ENCODE measurements at places on chromosomes 11 and 22.

DNA sequence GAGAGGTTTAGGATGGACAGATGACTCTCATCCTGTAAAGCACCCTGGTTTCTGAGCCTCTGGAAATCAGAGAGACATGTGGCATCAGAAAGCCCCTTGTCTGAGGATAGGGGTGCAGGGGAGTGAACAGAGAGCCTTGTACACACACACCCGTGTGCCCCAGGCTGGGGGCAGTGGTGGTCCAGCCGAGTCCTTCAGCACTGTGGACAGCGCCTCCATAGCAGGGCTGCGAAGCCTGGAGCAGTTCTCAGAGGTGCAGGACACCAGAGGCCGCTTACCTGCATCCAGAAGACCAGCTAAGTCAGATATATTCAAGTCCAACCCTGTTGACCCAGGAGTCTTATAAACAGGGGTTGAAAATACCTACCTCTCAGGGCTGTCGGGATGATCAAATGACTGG lies 11.5 kb upstream of the IGSF9B start:
- DNase-seq = no peak

DNA sequence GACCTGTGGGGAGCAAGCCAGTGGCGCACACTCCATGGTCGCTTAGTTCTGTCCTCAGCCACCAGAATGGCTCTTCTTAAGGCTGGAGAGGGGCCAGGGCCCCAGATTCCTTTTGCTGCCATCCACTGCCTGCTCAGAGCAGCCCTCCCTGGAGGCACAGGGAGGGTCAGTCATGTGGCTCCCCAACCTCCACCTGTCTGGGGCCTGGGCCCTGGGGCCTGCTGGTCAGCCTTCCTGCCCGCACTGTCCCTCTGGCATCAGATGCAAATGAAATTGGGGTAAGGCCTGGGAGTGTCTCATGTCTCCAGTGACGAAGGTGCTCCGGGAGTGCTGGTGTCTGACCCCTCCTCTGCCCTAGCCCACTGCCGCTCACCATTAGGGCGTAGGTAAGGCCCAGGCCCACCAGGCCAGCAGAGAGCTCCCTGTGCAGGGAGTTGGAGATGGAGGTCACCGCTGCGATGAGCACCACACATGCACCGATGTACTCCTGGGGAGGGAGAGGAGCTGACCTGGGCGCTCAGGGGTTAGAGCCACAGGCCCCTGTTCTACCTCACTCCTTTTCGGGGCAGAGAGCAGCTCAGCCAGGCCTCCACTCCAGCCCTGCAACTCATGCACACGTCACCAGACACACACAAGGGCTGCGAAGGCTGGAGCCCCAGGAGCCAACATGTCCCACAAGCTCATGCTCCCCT lies 9.0 kb upstream of the KCNJ11 start:
- DNase-seq = no peak

- no peak for DNase-seq
Measured at GRCh38 chr22:45230026-45230721, 10.5 kb downstream of the KIAA0930 start.

DNA sequence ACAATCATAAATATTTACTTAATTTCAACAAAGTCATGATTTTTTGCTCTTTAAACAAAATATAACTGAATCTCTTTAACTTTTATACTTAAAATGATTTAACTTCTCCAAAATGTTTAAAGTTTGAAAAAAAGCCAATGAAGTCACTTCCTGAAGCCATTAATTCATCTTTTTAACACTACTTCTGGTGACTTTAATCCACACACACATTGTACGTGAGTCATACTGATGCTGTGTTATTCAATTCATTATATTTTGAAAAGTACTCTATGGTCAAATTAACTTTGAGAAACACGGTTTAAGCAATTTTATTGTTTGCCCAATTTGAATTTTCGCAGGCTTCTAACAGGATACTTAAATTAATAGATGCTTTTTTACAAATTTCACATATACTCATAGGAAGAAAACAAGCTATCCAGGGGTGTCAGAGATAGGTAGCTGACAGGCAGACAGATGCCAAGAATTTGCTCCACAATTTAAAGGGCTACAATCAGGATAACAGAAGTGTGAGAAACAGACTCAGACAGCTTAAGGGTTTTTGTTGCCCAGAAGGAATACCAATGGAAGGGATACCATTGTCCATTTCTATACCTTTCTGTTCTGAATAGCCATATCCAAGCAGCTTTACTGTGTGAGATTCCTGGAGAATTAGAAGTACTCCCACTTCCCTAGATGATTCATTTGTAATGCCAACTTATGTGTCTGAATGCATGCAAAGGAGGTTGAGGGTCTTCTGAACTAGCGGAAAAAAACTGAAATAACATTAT lies 118.4 kb downstream of the RBFOX2 start:
- DNase-seq = no peak

GRCh38 chr22:46110215-46110614 lies 40.1 kb upstream of the PPARA start:
- DNase-seq = no peak

GRCh38 chr22:37922191-37922590 lies 16.1 kb downstream of the MICALL1 start:
- DNase-seq = no peak

DNA sequence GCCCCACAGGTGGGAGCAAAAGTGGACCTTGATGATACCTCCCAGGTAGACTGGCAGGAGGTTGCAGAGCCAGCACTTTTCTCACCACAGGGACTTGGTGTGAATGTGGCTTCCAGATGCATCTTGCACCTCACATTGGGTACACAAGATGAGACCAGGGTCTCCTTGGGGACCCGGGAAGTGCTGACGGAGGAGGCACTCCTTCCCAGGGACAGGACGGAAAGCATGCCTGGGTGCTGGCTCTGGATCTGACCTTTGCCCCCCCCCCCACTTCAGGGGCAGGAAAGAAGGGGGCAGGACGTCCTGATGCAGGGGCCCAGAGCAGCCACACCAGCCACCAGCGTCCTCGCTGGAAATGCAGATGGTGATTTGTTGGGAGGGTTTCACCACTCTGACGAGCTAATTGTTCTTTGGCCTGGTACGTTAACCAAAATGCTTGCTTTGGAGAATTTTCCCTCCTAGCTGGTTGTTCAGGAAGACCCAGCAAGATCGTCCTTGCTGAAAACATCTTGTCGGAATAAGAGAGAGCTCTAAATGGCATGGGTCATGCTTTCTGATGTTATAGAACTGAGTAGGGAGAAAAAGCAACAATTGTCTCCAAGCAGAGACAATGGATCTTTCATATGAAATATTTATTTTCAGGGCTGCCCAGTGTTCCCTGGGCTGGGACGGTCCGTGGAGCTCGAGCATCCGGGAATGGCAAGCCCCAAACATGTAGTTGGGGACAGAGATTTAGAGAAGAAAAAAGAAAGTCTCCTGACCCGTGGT lies 74.4 kb upstream of the PPARA start:
- no peak for DNase-seq

- no peak for DNase-seq
Measured at GRCh38 chr11:132904607-132905006, 627.7 kb downstream of the OPCML start.

- no peak for DNase-seq
Measured at GRCh38 chr11:43872995-43873394, 7.6 kb upstream of the ALKBH3 start.

GRCh38 chr11:62433904-62434276 lies 15.1 kb downstream of the SCGB1A1 start:
- DNase-seq = no peak

- DNase-seq = no peak
Measured at GRCh38 chr22:48673806-48674500, 1153.7 kb downstream of the BRD1 start.

- no peak for DNase-seq
Measured at GRCh38 chr11:14529321-14529720, 9.1 kb upstream of the PSMA1 start.

DNA sequence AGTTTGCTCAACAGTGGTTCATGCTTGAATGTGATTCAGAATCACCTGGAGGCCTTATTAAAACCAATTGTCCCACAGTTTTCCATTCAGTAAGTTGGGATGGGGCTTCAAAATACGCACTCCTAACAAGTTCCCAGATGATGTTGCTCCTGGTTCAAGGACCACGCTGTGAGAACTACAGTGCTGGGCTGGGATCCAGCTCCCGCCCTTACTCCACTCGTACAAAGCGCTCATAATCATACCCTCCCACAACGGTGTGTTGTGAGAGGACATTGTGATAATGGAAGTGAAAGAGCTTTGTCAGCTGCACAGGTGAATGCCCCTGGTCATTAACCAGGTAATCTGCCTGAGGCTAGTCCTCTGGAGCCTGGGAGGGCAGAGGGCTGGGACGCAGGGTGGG lies 1.3 kb upstream of the CD82 start:
- DNase-seq = peak; percentile 91

DNA sequence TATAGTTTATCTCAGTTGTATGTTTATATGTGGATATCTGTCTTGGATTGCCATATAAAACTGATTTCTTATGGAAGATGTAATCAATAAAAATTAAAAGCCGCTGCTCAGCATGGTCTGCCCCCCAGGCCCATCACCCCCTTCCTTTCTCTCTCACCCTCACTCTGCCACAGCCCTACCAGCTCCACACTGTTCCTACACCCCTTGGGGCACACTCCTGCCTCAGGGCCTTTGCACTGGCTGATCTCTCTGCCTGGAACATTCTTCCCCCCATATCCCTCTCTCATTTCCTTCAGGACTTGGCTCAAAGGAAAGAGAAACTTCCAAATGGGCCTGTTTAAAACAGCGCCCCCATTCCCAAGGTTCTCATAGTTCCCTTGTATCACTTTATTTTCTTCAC lies 63.1 kb downstream of the LRRC32 start:
- DNase-seq = no peak

- DNase-seq = no peak
Measured at GRCh38 chr22:44032126-44032730, 8.1 kb downstream of the PARVB start.

GRCh38 chr22:32900886-32901635 lies 99.6 kb downstream of the TIMP3 start:
- DNase-seq = no peak

DNA sequence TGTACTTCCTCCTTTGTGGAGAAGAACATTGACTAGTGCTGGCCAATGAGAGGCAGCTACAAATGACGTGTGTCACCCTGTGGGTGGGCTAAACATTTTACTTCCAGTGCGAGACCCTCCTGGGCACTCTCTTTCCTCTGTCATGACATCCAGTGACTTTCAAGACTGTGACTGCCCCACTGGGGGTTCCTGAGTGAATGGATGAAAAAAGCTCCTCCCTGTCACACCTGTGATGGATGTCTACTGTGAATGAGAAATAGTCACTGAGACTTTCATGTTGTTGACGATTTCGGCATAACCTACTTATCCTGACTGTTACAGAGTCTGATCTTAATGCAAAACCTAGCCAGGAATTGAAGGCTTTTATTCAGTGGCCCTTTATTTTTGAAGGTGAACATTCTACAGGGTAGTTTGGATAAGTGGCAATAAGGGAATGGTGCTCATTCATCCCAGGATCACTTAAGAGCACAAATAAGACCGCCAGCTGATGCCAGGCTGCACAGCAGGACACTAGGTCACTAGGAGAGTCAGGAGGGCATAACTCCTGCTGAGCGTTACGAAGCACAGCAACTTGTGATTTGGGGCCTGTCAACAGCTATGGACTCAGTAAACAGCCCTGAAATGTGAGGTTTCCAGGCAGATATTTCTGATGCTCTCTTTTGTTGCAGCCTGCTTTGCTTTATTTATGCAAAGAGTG lies 636.6 kb downstream of the NTM start:
- DNase-seq = no peak

DNA sequence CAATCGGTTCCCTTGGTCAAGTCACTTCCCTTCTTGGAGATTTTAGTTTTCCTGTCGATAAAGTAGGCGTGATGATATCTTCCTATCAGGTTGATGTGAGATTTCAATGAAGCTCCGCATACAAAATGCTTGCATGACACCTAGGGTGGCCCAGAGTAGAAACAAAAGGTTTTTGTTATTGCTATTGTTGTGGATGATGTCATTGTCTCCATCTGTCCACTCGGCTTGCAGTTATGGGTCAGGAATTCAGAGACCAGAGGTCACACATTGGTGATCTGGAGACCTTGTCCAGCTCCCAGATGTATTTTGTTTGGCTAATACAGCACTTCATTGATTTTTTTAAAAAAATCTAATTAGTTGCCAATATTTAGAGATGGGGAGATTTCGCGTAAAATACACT lies 382.1 kb downstream of the MN1 start:
- DNase-seq = no peak

DNA sequence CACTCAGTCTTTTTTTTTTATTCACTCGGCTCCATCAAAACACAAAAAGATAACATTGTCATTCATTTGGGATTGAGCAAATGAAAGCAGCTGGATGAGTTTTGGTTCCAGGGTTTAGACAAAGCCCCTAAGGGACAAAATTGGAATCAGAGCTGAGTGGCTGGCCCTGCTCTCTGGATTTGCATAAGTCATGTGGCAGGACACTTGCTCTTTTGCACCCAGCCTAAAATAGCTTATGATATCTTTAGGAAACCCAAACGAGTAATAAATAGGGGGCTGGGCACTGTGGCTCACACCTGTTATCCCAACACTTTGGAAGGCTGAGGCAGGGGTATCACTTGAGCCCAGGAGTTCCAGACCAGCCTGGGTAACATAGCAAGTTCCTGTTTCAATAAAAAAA lies 11.0 kb upstream of the TMEM121B start:
- no peak for DNase-seq

DNA sequence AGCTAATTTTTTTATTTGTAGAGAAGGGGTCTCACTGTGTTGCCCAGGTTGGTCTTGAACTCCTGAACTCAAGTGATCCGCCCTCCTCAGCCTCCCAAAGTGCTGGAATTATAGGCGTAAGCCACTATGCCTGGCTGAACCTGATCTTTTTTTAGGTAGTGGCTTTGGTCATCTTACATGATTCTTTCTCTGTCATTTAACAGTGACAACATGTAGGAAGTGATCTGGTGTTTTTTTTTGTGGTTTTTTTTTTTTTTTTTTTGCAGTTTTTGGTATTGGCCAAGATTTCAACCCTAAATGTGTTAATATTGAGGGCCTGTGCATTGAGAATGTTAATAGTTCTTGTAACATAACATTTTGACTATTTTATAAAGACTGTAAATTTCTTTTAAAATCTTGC lies 8.0 kb upstream of the FERMT3 start:
- no peak for DNase-seq

GRCh38 chr11:10722307-10722706 lies 28.7 kb upstream of the CTR9 start:
- DNase-seq = no peak

- DNase-seq = no peak
Measured at GRCh38 chr11:68552542-68552941, 92.0 kb downstream of the PPP6R3 start.

- DNase-seq = no peak
Measured at GRCh38 chr11:100647861-100648260, 39.2 kb upstream of the ARHGAP42 start.
